ENCODE measurements at places on chromosomes 11 and 22.

DNA sequence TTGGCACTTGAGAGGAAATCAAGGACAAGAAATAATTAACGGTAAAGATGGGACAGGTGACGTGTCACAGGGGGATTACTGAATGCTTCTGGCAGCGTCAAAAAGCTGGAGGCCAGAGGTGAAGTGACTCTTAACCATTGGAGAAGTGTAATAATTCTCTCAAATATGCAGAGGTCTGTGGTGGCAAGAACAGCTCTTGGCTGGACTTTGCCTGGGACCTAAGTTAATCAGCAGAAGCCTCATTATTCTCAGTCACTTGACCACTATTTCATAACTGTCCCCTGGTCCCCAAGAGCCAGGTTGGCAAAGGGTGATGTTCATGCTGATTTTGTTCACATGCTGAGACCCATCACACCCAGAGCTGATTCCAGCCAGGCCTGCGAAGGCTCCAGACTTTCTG lies 72.9 kb downstream of the TIMP3 start:
- no peak for DNase-seq

DNA sequence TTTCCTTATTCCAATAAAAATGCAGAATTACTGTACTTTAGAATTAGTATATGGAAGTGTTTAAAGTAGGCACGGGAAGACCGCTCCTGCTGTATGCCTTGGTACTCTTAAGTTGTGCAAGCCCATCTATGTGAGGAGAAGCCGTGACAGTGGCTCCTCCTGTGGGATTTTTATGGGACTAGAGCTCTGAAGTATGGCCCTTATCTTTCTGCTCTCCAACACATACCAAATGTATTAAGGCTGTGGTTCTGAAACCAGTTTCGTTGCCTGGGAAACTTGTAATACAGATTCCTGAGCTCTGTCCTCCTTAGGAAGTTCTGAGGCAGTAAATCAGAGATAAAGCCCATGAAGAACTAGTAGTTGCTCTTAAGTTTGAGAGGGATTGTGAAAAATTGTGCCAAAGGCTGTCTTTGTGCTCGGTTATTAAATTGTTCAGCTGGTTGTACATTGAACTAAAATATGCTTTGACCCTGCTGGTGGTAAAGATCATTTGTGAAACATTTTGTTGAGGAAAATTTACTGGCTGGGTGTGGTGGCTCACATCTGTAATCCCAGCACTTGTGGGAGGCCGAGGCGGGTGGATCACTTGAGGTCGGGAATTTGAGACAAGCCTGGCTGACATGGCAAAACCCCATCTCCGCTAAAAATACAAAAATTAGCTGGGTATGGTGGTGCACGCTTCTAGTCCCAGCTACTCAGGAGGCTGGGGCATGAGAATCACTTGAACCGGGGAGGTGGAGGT lies 29.3 kb downstream of the RTN3 start:
- DNase-seq = no peak

GRCh38 chr11:19730373-19730772 lies 17.7 kb downstream of the NAV2 start:
- no peak for DNase-seq

DNA sequence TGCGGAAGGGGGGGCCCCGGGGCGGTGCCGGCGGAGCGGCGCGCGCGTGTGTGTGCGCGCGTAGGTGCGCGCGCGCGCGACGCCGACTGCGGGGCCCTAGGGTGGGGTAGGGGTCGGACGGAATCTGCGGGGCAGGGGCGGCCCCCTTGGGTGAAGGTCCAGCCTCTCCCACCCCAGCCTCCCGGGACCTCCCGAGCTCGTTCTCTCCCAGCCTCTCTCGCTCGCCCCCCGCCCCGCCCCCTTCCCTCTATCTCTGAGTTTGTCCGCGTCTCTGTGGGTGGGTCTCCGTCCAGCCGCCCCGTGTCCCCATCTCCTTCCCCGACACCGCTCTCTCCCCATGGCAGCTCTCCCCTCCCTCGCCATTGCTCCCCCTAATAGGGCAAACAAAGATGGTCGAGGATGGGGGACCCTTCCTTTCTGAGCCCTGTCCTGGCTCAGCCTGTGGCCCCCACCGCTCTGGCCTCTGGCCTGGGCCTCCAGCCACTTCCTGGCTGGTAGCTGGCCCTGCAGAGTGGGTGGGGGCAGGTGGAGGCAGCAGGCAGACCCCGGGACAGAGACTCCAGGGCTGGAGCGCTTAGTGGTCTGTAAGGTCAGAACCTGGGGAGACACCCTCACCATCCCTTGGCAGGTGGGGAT lies 33.0 kb upstream of the PRR5 start:
- DNase-seq = no peak

- no peak for DNase-seq
Observed at GRCh38 chr11:119709638-119710346, 19.2 kb downstream of the NECTIN1 start.

GRCh38 chr22:24695561-24696511 lies 78.7 kb downstream of the PIWIL3 start:
- no peak for DNase-seq

GRCh38 chr11:66970807-66971442 lies 4.2 kb upstream of the C11orf86 start:
- DNase-seq = no peak

Measured in activated CD8-positive, alpha-beta memory T cell treated with anti-CD3 and anti-CD28 coated beads, Interleukin-2, amount 50 U/mL, for 4 hours (primary cell).